ENCODE measurements at places on chromosomes 12 and 14. TPM values are rescaled to one million over a fixed set of nuclear protein-coding genes. Genes with fewer than 3 reads are reported as not detected.

The VWF gene
- 1,041 TPM for polyA plus RNA-seq

The NCKAP5L gene
- 17.4 TPM for polyA plus RNA-seq

The TGFB3 gene
- polyA plus RNA-seq: 6.9 TPM

The KRT80 gene
- polyA plus RNA-seq: 12.3 TPM

The BCL7A gene
- 9.5 TPM for polyA plus RNA-seq

DNA sequence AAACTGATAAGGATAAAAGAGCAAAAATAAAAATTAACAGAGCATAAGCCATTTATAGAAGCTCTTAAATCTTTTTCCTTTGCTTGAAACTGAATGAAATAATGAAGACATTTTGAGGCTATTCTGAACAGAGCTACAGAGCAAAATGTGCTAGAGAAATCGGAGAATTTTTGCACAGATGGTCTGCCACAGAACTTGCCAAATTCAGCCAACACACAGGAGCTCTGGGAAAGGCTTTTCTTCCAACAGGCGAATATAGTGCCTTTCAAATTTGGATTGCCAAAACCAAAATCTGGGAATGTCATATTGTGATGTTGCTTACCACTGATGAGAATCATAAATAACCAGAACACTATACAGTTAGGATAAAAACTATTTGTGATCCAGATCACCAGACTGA lies 406.3 kb downstream of the RPL10L start:
- no peak overlapping the region for H3K27ac ChIP-seq
- H3K27me3 ChIP-seq: no peaks in the 10 kb centered on the region
- H3K36me3 ChIP-seq: no peaks in the 10 kb centered on the region
- H3K4me3 ChIP-seq: no peak overlapping the region

- no peaks in the 10 kb centered on the region for H3K4me1 ChIP-seq
- no peak overlapping the region for H3K4me3 ChIP-seq
- no peak for DNase-seq
- H3K36me3 ChIP-seq: peaks cover 8% of the 10 kb centered on the region
Measured at GRCh38 chr14:95097385-95097784, 59.9 kb downstream of the DICER1 start.

GRCh38 chr12:106328735-106329134 lies 26.2 kb downstream of the TCP11L2 start:
- H3K27me3 ChIP-seq: peaks cover 2% of the 10 kb centered on the region
- H3K36me3 ChIP-seq: peaks cover 4% of the 10 kb centered on the region
- no peak overlapping the region for H3K27ac ChIP-seq
- H3K4me3 ChIP-seq: no peak overlapping the region

GRCh38 chr12:122363782-122364181 lies 58.7 kb downstream of the CLIP1 start:
- H3K4me1 ChIP-seq: peaks cover 31% of the 10 kb centered on the region
- H3K27ac ChIP-seq: no peak overlapping the region
- H3K36me3 ChIP-seq: peaks cover 17% of the 10 kb centered on the region
- H3K4me3 ChIP-seq: no peak overlapping the region

DNA sequence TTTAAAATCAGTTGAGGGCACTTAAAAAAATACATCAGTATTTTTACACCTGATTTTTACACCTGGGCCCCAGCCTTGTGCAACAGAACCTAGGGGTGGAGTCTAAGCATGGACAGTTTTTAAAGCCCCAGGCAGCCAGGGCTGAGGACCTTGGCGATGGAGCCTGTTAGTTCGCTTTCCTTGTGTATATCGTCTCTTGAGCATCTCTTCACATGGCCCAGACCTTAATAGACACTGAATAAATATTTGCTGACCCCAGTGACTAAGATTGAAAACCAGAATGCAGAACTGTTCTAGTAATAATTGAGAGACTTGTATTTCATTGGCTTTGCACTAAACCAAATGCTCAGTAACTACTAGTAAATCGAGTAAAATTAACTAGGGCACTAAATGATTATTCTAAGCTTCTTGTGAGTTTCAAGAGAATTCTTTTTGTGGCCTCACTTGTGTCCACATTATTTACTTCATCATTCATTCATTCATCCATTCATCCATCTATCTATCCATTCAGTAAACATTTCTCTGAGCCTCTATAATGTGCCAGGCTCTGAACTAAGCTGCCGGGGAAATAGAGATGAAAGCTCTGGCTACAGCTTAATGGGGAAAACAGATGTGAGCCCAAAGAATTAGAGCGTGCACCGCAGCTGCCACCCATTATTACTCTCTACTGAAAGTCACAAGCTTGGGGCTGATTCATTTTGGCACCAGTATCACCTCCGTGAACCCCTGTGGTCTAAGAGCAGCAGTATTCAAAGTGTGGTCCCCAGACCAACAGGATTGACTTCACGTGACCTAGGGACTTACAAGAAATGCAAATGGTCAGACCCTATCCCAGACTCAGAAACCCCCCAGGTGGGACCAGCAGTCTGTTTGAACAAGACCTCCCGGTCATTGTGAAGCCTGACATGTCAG lies 30.7 kb upstream of the BCL7A start:
- H3K4me3 ChIP-seq: no peak overlapping the region
- peak overlapping the region; percentile 77 for H3K27ac ChIP-seq
- H3K4me1 ChIP-seq: peaks cover 6% of the 10 kb centered on the region

GRCh38 chr14:22778084-22778483 lies 11.6 kb downstream of the OXA1L start:
- H3K27me3 ChIP-seq: no peaks in the 10 kb centered on the region
- peaks cover 2% of the 10 kb centered on the region for H3K4me1 ChIP-seq
- H3K27ac ChIP-seq: no peak overlapping the region
- no peak for DNase-seq
- peaks cover 6% of the 10 kb centered on the region for H3K36me3 ChIP-seq
- H3K4me3 ChIP-seq: no peak overlapping the region

- no peak overlapping the region for H3K27ac ChIP-seq
- no peak overlapping the region for H3K4me3 ChIP-seq
- H3K4me1 ChIP-seq: no peaks in the 10 kb centered on the region
- no peaks in the 10 kb centered on the region for H3K27me3 ChIP-seq
- no peak for DNase-seq
Measured at GRCh38 chr12:128068211-128068610, 198.8 kb upstream of the TMEM132C start.

DNA sequence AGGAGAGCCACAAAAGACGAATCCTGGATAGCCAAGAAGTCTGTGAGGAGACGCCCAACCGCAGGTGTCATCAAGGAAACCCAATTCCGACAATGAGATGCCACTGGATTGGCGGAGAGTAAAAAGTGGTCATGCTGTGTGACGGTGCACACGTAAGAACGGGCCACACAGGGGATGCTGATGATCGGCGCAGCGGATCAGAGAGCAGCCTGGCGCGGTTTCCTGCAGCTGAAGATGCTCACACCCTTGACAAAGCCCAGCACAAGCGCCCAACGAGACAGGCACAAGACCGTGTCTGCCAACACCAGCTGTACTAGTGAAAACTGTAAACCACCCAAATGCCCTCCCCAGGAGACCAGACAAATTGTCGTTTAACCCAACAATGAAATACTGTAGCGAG lies 55.8 kb downstream of the CCDC85C start:
- no peaks in the 10 kb centered on the region for H3K36me3 ChIP-seq
- no peaks in the 10 kb centered on the region for H3K4me1 ChIP-seq
- no peaks in the 10 kb centered on the region for H3K27me3 ChIP-seq
- H3K4me3 ChIP-seq: no peak overlapping the region
- no peak overlapping the region for H3K27ac ChIP-seq

- no peak overlapping the region for H3K27ac ChIP-seq
- DNase-seq: no peak
- peaks cover 12% of the 10 kb centered on the region for H3K4me1 ChIP-seq
- no peak overlapping the region for H3K4me3 ChIP-seq
- H3K27me3 ChIP-seq: no peaks in the 10 kb centered on the region
- peaks cover 15% of the 10 kb centered on the region for H3K36me3 ChIP-seq
Measured at GRCh38 chr12:11893998-11894397, 176.7 kb upstream of the BCL2L14 start.
